ENCODE measurements at places on chromosomes 5 and 9. TPM values are rescaled to one million over a fixed set of nuclear protein-coding genes. Genes with fewer than 3 reads are reported as not detected.

- no peaks in the 10 kb centered on the region for H3K4me1 ChIP-seq
- H3K36me3 ChIP-seq = no peaks in the 10 kb centered on the region
- no peak overlapping the region for H3K4me3 ChIP-seq
- no peak overlapping the region for H3K27ac ChIP-seq
- H3K27me3 ChIP-seq = no peaks in the 10 kb centered on the region
- DNase-seq = no peak
Measured at GRCh38 chr5:8239198-8239597, 370.2 kb downstream of the MTRR start.

DNA sequence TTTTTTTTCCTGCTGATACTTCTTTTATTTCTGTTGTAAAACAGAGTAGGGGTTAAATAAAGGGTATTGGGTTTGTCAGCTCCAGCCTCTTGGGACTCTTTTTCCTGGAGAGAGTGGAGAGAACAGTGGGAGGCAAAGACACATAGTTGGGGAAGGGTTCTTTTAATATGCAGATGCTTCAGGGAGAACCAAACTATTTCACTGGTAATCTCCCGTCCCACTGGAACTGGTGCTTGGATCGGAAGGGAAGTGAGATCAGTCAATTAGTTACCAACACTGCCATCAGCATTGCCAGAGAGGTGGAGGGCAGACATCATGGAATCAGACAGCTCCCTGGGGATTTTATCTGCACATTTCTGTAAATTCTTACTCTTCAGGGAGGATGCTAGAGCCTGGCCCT, 47.6 kb upstream of the ELOVL7 start:
- no peak overlapping the region for H3K4me3 ChIP-seq
- DNase-seq = no peak
- peaks cover 51% of the 10 kb centered on the region for H3K36me3 ChIP-seq
- no peaks in the 10 kb centered on the region for H3K27me3 ChIP-seq
- H3K4me1 ChIP-seq = no peaks in the 10 kb centered on the region
- no peak overlapping the region for H3K27ac ChIP-seq

The KIF24 gene
- total RNA-seq = 0.68 TPM

DNA sequence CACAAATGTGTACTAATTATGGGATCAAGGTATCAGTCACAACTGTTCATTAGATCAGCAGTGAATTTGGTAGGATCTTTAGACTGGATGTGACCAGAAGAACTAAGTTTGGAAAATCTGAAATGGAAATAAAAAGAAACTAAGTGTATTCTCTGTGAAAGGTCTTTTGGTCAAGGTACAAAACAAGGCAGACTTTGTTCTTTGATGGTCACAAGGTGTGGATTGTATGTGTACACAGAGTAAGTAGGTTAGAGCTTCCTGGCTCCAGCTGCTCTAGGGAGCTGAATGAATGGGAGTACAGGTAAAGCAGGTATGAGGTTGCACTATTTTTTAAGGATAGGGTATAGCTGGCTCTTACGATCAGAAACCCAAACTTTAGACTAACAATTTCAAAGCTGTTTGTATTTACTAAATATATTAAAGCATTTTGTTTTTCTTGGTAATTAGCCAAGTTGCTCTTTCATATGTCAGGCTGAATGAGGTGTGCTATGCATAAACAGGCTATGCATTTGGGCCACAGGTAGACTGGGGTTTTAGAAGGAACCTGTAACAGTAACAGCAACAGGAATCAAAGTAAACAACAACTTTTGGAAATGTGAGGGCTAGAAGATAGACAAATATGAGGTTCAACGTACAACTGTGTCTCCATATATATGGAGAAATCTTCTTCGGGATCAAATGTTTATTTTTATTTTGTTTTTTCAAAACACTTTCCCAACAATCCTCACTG, 32.5 kb downstream of the FAM169A start:
- H3K36me3 ChIP-seq = no peaks in the 10 kb centered on the region
- H3K27me3 ChIP-seq = no peaks in the 10 kb centered on the region
- H3K4me3 ChIP-seq = no peak overlapping the region
- no peaks in the 10 kb centered on the region for H3K4me1 ChIP-seq

The PCDHB5 gene
- total RNA-seq = 0.85 TPM

- H3K36me3 ChIP-seq = no peaks in the 10 kb centered on the region
- H3K4me3 ChIP-seq = no peak overlapping the region
- no peak for DNase-seq
Measured at GRCh38 chr5:3835811-3836210, 240.2 kb downstream of the IRX1 start.

DNA sequence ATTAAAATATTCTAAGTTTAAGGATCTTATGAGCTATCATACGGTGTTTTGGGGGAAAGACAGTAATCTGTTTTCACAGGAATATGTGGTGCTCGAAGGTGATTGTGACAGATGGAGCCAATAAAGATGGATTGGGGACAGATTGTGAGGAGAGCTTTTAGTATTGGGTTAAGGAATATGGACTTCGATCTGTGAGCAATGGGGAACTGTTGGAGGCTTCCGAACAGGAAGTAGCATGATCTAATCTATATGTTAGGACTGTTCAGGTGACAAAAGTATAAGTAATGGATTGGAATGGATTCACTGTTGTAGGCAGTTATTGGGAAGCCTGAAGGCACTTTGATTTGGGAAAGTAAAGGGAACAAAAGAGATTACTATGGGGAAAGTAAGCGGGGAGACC, 7.4 kb upstream of the ELL2 start:
- no peak overlapping the region for H3K4me3 ChIP-seq
- H3K27me3 ChIP-seq = no peaks in the 10 kb centered on the region
- DNase-seq = no peak
- H3K27ac ChIP-seq = no peak overlapping the region
- no peaks in the 10 kb centered on the region for H3K4me1 ChIP-seq

DNA sequence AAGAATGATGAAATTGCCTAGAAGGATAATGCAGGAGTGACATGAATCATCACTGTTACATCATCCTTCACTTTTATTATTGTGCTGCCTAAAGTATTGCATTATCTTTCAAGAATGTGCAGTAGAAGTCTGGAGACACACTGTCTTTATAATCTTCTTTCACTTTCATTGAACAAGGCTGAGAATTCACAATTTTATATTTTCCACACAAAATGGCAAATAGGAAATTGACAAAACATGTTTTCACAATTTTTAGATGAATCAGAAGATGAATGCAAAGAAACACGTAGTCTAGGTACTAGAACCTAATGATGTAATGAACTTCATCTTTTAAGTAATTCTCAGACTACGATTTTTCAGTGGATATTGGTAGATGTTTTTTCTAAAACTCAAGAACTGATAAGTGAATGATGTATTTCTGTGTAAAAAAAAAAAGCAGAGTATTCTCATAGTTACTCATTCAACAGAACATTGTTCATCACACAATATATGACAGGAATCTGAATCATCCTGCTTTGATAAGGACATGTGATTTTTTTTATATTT, 131.5 kb upstream of the GRHPR start:
- no peak for DNase-seq
- H3K27ac ChIP-seq = no peak overlapping the region
- H3K36me3 ChIP-seq = no peaks in the 10 kb centered on the region

DNA sequence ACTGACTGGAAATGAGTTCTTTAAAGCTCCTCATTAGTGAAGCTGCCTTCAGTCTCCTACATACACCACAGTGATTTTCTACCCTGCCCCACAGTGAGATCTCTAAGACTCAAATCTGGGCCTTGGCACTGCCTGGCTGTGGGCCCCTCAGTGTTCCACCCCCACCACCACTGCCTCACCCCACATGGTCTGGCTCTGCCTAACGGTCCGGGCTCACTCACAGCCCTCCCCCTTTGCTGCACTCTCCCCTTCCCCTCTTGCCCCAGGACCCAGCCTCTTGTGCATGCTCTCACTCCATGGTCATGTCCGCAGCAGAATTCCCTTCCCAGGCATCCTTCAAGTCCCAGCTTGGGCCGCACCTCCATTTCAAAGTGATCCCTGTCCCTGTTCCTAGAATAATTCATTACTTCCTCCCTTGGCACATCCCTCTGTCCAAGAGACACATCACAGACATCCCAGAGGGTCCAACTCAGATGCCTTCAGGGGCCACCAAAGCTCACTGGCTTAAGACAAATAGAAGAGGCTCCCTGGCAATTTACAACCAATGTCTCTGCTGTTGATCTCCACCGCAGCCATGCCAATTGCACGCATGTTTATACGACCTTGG, 56.7 kb downstream of the HRH2 start:
- no peaks in the 10 kb centered on the region for H3K4me1 ChIP-seq
- no peaks in the 10 kb centered on the region for H3K27me3 ChIP-seq
- no peak overlapping the region for H3K4me3 ChIP-seq
- H3K27ac ChIP-seq = no peak overlapping the region

DNA sequence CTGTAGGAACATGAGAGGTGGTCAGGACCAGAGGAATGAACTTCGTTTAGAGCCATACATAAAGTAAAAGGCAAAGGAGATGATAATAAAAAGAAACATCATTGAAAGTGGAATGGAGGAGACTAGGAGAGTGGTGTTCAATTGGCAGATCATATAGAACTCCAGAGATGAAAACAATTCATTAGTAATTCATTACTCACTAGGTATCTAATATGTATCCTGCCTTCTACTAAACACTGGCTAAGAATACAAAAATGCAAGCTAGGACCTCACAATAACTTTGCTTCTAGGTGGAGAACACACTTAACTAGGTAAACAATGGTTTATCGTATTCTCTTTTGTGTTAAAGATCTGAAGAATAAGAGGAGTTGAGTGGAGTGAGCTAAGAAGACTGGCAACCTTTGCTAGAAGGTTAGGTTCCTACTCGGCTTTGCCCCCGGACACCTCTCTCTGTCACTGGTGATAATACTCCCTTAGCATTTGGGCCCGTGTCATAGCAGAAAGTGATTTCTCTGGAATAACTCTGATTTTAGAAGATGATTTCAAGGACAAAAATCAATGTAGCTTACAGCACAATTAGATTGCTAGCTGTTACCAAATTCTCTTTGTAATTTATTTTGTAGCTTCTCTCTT, 88.6 kb upstream of the IFNE start:
- no peak overlapping the region for H3K4me3 ChIP-seq
- no peak overlapping the region for H3K27ac ChIP-seq
- no peak for DNase-seq
- no peaks in the 10 kb centered on the region for H3K36me3 ChIP-seq
- H3K27me3 ChIP-seq = no peaks in the 10 kb centered on the region

- no peak for DNase-seq
- no peaks in the 10 kb centered on the region for H3K36me3 ChIP-seq
- no peaks in the 10 kb centered on the region for H3K27me3 ChIP-seq
- no peak overlapping the region for H3K27ac ChIP-seq
- H3K4me3 ChIP-seq = no peak overlapping the region
Measured at GRCh38 chr5:102528600-102528999, 29.8 kb upstream of the SLCO6A1 start.

The ZNF658 gene
- 4.1 TPM for total RNA-seq

DNA sequence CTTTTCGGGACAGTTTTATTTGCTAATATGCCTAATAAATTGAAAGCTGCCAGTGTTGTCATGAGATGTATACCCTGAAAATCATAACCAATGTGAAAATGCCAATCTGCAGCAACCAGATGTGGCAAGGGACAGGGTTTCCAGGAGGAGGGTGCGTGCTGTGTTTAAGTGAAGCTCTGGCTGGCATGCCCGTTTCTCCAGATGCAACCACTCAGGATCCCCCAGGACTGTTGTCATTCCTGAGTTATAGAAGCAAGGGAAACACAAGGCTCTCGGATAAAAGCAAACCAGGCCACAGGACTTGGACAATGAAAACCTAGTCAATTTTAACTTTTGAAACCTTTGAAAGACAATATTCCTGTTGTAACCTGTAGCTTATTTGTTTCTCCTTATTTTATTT, 360.2 kb downstream of the SLIT3 start:
- H3K27me3 ChIP-seq = no peaks in the 10 kb centered on the region
- H3K36me3 ChIP-seq = no peaks in the 10 kb centered on the region
- H3K4me3 ChIP-seq = no peak overlapping the region
- no peaks in the 10 kb centered on the region for H3K4me1 ChIP-seq
- no peak overlapping the region for H3K27ac ChIP-seq
- DNase-seq = no peak

DNA sequence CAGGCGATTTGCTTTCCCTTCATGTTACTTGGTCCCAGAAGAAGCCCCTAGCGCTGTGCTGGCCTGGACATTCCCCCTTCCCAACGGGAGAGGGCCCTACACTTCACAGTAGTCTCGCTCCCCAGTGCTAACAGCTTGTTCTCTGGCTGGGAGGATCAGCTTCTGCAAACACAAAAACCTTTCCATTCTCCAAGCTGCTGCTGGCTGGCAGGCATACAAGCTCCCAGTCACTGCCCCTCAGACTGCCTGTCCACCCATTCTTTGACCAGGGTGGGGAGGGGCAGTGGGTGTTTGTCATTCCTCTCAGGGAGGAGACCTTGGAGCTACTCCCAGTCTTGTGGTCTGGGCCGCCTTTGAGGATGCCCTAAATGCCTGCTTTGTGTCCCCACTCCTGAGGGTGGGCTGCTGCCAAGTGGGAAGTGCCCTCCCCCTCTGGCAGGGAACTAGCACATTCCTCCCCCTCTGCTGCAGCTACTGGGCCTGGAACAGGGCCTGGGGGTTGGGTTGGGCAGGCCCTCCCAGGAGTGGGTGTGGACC, 20.8 kb downstream of the ENHO start:
- H3K4me3 ChIP-seq = no peak overlapping the region
- H3K36me3 ChIP-seq = no peaks in the 10 kb centered on the region
- no peaks in the 10 kb centered on the region for H3K27me3 ChIP-seq

Measured in gastrocnemius medialis (tissue), 4 donors.